ENCODE measurements at places on chromosomes 11 and 22.

DNA sequence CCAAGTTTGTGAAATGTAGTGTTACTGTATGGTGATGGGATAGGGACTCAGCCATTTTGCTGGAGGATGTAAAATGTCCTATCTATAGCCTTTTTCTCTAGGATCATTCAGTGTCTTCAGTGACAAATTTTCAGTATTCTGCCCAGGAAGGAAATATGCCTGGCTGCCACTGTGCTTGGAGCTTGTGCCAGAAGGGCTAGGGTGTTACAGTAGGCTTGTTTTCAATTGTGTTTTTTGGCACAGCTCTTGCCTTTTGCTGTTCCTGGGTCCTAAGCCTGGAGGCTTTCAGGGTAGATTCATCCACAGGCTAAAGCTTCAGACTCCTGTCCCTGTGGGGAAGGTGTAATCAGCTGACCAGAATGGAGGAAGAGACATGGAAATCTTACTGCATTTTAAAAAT lies 22.0 kb upstream of the PHOX2A start:
- DNase-seq = no peak

DNA sequence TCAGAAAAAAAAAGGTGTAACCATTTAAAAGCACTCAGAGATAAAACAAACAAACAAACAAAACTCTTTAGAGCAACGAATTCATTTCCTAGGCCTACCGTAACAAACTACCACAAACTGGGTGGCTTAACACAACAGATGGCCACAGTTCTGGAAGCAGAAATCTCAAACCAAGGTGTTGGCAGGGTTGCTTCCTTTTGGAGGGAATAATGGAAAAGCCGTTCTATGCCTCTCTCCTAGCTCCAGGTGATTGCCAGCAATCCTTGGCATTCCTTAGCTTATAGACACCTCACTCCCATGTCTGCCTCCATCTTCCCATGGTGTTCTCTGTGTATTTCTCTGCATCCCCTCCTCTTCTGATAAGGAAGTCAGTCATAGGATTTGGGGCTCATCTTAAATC lies 200.4 kb downstream of the RAB38 start:
- no peak for DNase-seq

DNA sequence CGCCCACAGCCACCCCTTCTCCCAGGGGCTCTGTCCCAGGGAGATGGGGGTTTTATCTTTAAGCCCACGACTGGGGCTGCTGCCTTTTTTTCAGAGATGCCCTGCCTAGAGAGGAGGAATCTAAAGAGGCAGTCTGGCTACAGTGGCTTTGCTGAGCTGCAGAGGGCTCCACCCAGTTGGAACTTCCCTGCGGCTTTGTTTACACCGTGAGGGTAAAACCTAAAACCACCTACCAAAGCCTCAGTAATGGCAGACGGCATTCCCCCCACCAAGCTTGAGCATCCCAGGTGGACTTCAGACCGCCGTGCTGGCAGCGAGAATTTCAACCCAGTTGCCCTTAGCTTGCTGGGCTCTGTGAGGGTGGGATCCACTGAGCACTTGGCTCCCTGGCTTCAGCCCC lies 535.8 kb downstream of the NELL1 start:
- DNase-seq = no peak

DNA sequence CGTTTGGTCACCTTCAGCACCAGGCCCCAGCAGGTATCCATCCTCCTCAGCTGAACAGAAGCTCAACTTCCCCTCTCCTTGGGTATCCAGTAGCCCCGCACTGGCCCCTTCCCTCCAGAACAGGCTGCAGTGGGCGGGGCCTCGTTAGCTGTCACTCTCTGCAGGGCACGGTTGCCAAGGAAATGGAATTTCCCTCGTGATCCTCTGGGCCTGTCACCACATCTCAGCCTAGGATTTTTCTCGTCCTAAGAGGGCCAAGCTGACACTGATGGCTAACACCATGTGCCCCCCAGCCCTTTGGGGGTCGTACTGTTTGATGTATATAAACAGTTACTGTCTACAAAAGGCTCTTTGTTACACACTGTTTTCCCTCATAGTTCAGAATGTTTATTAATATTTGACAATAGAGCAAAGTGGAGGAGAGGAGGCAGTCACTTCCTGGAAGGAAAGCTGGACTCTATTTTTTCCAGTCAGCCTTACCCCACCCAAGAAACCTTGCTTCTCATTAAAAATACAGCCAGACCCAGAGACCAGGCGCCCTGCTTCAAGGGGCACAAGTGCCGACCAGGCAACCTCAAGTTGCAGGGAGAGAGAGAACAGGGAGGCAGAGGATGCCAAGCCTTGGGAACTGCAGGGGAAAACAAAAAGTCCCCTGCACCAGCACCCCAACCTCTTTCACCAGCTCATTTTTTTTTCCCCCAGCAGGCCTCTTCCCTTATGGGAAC lies 44.5 kb downstream of the FEZ1 start:
- DNase-seq = peak; percentile 38

DNA sequence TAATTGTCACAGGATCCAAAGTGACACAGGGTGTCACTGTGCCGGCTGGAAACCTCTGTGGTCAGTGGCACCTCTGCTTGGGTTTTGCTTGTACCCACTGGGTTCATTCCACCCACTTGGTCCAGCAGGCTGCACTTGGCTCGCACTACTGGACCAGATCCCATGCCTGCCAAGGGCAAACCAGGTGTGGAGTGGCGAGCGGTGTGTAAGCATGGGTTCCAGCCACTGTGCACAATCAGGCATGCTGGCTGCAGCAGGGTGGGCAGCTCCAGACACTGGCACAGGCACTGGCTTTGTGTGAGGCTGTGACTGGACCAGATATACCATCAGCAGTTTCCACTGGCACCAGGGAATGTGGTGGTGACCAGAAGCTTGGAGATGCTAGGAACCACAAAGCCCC lies 261.4 kb downstream of the KCNA4 start:
- DNase-seq = no peak

- no peak for DNase-seq
These were observed 508.7 kb upstream of the TENM4 start for GRCh38 chr11:79949574-79949973.

GRCh38 chr11:128341280-128342248 lies 245.8 kb downstream of the ETS1 start:
- DNase-seq = peak; percentile 26

DNA sequence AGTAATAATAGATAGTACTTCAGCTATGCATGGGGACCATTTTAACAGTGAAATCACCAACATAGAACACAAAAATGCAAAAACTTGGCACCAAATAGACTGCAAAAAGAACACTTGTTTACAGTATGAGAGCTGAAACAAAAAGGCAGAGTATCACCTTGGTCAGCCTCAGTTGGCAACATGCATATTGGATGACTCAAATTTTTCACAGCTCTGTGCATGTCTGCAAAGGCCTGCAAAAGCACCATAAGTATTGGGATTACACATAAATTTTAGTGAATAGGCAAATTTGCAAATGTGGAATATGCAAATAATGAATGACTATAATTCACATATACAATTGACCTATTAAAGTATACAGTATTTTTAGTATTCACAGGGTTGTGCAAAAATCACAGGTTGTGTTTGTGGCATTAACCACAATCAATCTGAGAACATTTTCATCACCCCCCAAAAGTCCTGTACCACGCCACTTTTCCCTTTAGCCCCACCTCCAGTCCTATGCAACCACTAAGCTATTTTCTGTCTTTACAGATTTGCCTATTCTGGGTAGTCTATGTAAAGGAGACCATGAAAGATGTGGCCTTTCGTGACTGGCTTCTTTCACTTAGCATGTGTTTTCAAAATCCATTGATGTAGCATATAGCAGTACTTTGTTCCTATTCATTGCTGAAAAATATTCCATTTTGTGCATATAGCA lies 47.2 kb downstream of the CCDC15 start:
- no peak for DNase-seq

DNA sequence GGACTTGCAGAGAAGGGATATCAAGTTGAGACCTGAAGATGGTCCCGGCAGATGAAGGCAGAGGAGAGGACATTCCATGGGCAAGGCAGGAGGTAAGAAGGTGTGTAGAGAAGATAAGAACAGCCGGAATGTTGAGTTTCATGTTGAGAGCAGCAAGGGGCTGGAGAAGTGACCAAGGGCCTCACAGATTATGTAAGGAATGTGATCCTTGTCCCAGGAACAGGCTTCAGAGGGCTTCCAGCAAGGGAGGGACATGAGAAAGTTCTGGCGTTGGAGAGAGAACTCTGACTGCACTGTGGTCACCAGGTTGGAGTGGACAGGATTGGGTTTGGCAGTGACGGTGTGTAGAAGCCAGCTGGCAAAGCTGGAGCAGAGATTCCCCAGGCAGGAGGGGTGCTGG lies 27.6 kb upstream of the PPFIA1 start:
- no peak for DNase-seq

GRCh38 chr11:1750840-1751530 lies 590 bp upstream of the IFITM10 start:
- peak; percentile 20 for DNase-seq

DNA sequence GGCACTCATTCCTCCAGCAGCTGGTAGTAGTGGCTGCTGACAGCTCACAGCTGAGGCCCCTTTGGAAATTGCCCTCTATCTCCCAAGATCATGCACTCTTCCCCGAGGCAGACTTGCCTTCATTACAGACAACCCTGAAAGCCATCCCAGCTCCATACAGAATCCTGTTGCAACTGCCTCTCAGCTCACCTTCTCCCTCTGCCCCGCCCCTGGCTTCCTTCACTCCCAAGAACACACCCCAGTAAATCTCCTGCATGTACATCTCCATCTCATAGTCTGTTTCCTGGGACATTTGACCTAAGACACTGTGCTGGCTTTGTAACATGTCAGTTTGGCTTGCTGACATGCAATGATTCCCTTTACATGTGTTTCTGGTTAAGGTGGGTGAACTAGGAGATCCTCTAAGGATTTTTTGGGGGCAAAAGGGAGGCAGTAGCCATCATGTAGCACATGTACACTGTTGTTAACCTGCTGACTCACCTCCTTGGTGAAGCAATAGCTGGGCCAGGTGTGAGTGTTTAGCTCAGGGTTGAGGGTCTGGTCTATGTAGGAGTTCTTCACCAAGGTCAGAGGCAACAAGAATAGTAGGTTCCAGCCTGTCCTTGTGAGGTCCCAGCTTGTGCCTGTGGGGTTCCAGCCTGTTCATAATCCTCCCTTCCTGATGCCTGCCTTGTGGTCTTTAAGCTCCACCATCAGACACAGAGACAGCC lies 179.6 kb downstream of the CSNK2A3 start:
- DNase-seq = no peak

DNA sequence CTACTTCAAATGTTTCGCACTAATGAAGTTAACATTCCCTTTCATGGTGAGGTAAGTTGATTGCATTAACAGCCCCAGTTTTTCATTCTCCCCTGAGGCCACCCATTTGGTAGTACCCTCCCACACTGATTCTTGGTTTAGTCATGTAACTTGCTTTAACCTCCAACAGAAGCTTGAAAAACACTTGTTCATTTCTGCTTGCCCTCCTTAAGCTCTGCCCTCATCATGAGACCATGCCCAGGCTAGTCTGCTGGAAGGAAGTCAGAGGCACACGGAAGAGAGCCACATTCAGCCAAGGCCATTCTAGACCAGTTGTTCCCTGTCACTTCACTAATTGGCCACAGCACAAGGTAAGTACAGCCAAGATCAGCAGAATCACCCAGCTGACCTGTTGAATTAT lies 50.7 kb upstream of the CD44 start:
- no peak for DNase-seq

DNA sequence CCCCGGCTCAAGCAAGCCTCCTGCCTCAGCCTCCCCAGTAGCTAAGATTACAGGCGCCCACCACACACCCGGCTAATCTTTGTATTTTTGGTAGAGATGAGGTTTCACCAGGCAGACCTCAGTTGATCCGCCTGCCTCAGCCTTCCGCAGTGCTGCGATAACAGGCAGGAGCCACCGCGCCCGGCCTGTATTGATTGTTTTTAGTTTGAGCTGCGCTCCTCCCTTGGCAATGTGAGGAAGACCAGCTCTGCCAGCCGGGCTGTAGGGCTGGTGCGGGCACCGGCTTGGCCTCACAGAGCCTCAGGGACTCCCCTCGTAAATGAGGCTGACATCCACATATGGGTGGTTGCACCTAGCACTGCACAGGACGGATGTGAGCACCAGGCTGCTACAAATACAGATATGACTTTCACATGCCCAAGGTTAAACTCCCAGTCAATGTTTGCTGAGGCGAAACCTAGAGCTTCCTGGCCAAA lies 7.5 kb upstream of the SLC2A11 start:
- DNase-seq = no peak

- DNase-seq = no peak
These were observed 47.1 kb upstream of the UCP3 start for GRCh38 chr11:74055938-74056337.

GRCh38 chr11:113242767-113243397 lies 71.5 kb upstream of the TTC12 start:
- DNase-seq = peak; percentile 53

- DNase-seq = no peak
These were observed 396 bp downstream of the TEF start for GRCh38 chr22:41382098-41382578.

DNA sequence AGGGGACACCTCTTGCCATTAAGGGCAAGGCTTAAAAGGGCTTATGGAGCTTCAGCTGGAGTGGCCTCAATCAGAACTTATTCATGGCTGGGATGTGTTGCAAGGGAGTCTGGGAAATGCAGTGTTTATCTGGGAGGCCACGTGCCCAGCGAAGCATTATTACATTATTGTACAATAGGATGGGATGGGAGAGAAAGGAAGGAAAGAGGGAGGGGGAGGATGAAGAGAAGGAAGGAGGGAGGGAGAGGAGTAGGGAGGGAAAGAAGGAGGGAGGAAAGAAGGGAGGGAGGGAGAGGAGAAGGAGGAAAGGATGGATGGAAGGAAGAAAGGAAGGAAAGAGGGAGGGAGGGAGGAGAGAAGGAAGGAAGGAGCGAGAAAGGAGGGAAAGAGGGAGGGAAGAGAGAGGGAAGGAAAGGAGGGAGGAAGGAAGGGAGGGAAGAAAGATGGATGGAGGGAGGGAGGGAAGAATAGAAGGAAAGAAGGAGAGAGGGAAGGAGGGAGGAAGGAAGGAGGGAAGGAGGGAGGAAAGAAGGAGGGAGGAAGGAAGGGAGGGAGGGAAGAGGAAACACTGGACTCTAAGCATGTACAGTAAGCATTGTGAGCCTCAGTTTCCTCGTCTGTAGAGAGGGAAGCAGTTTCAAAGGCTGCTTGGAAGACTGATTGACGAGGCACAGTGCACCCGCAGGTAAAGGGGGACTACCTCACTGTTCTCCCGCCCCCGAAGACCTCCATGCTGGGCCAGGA lies 62.2 kb downstream of the MYEOV start:
- no peak for DNase-seq

DNA sequence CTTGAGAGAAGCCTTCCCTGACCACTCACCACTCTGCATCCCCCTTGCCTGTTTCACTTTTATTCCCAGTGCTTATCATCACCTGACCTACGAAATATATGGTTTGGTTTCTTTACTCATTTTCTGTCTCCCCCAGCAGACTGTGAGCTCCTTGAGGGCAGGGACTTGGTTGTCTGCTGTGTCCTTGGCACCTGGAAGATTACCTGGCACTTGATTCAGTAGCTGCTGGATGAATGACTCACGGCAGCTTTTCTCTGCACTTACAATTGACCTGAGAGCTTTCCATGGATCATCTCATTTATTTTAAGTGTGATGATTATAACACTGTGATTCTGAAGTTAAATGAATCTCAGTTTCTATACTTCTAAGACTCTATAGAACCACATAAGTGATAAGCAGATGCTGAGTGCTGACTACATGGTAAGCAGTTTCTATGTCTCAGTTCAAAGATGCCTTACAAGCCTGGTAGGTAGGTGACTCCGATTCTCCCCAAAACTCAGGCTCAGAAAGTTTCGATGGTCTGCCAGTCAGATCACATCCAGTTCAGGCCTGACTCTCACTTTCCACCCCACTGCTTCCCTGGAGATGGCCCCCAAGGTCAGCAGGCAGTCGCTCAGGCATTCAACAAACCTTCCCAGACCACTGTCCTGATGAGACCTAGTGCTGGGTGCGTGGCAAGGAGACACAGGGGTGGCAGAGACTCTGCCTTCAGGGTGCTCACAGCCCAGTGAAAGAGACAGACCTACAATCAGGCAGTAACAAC lies 11.6 kb downstream of the IL2RB start:
- DNase-seq = no peak
